ENCODE measurements at places on chromosomes 4 and X.

GRCh38 chrX:152641996-152642395 lies 4.3 kb downstream of the GABRQ start:
- no peak for DNase-seq

DNA sequence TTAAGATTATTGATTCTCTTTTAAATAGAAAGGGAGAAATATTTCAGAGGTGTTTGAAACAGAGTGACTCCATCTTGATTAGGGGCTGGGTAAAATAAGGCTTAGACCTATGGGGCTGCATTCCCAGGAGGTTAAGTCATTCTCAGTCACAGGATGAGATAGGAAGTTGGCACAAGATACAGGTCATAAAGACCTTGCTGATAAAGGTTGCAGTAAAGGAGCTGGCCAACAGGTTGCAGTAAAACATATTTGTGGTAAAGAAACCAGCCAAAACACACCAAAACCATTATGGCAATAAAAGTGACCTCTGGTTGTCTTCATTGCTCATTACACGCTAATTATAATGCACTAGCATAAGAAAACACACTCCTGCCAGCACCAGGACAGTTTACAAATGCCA lies 165.0 kb downstream of the SPIN4 start:
- no peak for DNase-seq

GRCh38 chr4:48491514-48492176 lies 1.6 kb downstream of the ZAR1 start:
- no peak for DNase-seq

GRCh38 chr4:86847571-86847970 lies 1.6 kb downstream of the SLC10A6 start:
- no peak for DNase-seq

DNA sequence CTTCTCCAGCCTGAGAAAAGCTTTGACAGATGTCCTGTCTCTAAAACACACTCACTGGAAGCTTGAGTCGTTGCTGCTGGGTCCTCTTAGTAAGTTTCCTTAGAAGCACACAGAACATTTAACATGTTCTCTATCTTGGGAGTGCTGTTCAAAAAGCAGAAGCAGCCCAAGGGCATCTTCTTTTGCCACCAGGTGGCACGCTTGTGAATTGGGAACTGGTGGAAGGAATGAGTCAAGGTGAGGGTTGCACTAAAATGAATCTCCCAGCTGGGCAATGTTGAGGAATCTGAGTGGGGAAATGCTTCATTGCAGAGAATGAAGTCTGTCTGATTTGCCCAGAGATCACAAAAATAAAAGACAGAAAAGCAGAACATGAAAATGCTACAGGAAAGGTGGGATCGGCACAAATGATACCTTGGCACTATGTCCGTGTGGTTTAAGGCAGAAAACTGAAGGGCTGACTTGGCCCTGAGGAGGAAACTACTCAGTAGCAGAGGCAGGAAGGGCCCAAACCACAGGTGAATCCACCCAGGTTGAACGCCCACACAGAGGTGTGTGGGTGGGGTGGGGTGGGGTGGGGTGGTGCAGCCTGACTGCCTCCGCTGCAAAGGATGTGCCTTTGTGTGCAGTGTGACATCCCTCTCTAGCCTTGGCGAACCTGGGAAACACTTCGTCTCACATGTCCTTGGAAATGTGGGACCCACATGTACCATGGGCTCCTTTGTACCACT lies 26.0 kb downstream of the KIT start:
- DNase-seq: no peak

DNA sequence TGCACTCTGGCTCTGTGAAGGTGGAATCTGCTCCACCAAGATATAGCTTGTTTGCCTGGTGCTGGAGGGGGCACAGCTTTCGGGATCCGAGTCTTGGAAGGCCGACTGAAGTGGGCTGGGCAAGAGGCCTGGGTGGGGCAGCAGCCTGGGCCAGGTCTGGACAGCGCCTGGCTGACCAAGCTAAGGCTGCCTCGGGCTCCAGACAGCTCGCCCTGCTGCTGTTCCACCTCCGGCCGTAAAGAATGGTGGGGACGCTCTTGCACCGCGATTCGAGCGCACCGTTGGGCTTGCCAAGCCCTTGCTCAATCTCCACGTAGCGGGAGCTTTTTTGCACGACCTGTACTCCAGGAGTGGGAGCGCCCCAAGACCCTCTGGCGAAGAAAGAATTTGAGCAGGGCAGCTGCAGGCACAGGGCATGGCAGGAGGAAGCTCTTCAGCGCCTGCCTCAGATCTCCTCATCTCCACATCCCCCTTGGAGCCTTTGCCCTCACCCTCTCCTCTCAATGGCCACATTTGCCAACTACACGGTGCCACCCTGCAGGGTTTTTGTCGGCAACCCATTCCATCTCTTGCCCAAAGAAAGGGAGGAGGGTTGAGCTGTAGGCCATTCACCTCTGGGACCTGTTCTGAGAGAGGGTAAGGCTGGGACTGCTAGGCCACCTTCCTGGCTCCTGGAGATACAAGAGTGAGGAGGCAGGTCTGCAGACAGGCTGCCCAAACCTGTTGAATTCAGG lies 18.9 kb downstream of the CNGA2 start:
- no peak for DNase-seq

GRCh38 chr4:110480031-110480549 lies 4.1 kb downstream of the ENPEP start:
- DNase-seq: no peak

- DNase-seq: no peak
These were observed 138.7 kb upstream of the LIMCH1 start for GRCh38 chr4:41399231-41399630.

GRCh38 chr4:147078362-147078761 lies 132.7 kb upstream of the TTC29 start:
- DNase-seq: no peak

DNA sequence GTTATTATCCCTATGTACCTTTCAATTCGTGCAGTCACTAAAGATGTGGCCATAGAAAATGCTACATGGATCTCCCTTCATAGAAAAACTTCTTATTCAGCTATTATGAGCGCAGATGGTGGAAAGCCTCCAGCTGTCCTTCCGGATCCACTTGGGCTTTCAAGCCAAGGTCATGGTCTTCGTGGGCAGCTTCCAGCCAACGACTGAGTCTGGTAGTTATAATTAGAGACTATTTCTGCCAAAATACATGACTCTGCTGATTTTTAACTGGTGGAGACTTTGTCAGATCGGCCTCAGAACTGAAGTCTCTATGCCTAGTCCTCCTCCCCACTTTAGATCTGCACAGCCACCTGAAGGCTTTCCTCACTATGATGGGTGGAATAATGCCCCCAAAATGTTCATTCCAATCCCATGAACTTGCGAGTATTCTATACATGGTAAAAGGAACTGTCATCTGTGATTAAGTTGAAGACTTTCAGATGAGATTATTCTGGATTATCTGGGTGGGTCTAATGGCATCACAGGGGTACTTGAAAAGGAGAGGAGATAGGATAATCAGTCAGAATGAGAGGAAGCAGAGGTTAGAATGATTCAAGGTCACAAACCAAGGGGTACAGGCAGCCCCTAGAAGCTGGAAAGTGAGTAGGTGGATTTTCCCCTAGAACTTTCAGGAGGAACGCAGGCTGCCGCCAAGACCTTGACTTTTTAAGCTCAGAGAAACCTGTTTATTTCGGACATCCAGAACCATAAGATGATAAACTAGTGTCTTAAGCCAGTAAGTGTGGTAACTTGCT lies 171.1 kb upstream of the CXCL13 start:
- DNase-seq: no peak

DNA sequence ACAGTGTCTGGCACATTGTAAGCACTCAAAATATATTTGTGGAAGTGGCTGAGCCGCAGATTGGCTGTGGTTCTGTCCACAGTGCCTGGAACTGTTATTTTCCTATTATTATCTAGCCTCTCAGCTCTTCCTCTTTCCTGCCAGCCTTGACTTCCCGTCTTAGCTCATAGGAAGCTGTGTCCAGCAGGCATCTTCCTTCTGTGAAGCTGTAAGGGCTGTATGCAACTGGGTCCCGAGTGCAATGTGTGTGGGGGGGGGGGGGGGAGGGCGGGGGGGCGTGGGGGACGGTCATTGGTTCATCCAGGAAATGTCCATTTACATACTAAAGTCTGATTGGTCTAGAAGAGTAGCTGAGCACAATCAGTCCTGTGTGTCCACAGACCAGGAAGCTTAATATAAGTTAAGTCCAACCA lies 210.7 kb downstream of the PDGFRA start:
- DNase-seq: no peak

GRCh38 chr4:122334828-122335227 lies 44.0 kb upstream of the ADAD1 start:
- no peak for DNase-seq

DNA sequence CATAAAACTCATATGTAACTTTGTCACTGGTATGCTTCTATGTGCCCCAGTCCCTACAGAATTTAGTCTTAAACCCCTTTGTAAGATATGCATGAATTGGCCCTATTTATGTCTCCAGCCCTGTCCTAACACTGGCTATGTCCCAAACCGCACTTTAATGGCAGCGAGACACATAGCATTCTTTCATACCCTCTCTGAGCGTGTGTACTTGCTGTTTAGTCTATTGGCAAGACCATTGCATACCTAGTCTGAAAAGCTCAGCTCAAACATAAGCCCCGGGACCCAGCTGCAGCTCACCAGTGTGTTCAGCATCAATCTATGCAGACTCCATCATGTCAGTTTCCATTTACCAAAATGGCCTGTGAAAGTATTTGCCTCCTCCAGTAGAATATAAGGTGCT lies 1018.4 kb upstream of the TENM3 start:
- DNase-seq: no peak

DNA sequence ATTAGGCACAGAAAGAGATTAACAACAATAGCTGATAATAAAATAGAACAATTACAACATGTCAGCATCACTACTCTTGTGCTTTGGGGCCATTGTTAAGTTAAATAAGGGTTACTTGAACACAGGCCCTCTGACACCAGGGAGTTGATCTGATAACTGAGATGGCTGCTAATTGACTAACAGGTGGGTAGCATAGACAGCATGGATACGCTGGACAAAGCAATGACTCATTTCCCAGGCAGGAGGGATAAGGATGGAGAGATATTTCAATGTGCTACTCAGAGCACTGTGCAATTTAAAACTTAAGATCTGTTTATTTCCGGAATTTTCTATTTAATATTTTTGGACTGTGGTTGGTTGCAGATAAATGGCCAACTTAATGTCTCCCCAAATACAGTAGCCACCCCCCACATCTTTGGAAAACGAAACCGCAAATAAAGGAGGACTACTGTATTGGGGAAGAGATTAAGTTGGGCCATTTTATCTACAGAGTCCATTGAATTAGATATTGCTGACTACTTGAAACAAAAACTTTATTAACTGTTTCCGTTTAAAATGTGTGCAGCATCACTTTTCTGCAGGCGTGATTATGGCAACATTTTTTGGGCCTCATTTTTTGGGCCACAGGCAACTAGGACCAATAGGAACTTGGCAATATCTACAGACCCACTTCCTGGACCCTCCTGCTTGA lies 200.6 kb upstream of the KLF3 start:
- DNase-seq: no peak

- no peak for DNase-seq
These were observed 31.2 kb downstream of the SORCS2 start for GRCh38 chr4:7223541-7223940.

- DNase-seq: no peak
These were observed 10.8 kb downstream of the CXCL8 start for GRCh38 chr4:73751166-73751565.

GRCh38 chrX:141903400-141904155 lies at the start of gene MAGEC1:
MAGEC1 (plus strand) TSS chrX:141903894; CDS start chrX:141905073, 1,179 bp downstream.
- DNase-seq: no peak

GRCh38 chr4:151727365-151727764 lies 33.4 kb downstream of the GATB start:
- DNase-seq: no peak

DNA sequence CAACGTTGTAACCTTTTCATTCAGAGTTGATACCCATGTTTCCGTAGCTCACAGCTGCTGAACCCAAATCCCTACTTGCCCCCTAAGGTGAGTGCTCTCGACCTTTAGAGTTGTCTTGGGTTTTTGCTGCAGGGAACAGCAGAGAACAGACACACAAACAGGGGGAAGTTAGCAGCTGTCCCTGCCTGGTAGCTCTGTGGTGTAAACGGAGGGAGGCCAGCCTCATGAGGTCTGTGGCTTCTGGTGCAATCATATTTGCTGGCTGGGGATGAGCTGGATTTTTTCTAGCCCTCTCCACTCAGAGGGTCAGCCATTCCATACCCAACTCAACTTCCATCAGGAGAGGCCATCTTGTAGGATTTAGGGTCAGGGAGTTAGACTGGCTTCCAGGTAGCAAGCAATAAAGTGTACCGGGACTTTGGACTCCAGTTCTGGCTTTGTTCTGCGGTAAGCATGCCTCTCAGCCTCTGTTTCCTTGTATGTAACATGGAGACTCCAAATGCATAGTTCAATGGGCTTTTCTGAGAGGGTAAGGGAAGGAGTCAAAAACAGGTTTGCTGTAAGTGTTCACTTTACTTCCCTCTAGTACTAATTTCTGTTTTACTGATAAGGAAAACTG lies 218.9 kb downstream of the MID1IP1 start:
- no peak for DNase-seq

DNA sequence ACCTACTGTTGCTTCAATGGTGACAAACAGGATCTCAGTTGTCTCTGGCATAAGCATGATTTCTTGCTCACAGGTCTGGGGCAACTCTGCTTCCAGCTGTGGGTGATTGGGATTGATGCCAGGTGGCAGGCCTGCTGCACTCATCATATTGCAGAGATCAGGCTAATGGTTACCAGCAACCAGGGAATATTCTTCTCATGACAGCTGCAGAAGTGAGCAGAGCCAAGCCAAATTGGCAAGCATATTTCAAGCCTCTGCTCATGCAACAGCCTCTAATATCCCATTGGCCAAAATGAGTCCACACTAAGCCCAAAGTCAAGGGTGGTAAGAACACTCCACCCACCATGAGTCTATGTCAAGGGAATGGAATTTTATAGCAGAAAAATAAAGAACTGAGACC lies 26.7 kb upstream of the TBC1D19 start:
- no peak for DNase-seq

DNA sequence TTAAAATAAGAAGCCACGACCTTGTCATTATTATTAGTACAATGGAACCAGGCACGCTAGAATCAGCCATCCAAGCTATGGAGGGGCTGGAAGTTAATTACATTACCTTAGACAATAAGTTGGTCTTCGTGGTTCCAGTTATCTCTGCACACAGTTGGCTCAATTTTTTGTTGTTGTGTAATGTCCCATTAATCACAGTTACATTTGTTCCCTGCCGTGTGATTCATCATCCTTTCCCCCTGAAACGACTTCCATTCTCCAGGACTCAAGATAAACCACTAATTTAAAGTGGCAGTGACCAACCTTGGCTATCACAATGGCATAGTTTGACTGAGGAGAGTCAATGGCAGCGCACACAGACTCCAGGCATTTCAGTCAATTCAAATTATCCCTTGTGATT lies 905.0 kb downstream of the RAB28 start:
- DNase-seq: no peak

GRCh38 chrX:150546711-150547153 lies 21.7 kb upstream of the MTM1 start:
- DNase-seq: no peak

- DNase-seq: no peak
These were observed 52.8 kb downstream of the RBM47 start for GRCh38 chr4:40576651-40577480.

Data from stimulated activated CD8-positive, alpha-beta memory T cell treated with anti-CD3 and anti-CD28 coated beads, Interleukin-15, amount 100 ng/mL, for 24 hours (primary cell).